Mucosa of descending colon (tissue), 3 donors: ENCODE measurements at places on chromosomes 1 and 21. TPM values are rescaled to one million over a fixed set of nuclear protein-coding genes. Genes with fewer than 3 reads are reported as not detected.

- DNase-seq = no peak
Measured at GRCh38 chr1:160942926-160943325, 11.7 kb downstream of the ITLN2 start.

The KCNQ4 gene
- total RNA-seq = 2.3 TPM

The LCE1F gene
- not detected for total RNA-seq

The ITLN2 gene
- total RNA-seq = not detected

DNA sequence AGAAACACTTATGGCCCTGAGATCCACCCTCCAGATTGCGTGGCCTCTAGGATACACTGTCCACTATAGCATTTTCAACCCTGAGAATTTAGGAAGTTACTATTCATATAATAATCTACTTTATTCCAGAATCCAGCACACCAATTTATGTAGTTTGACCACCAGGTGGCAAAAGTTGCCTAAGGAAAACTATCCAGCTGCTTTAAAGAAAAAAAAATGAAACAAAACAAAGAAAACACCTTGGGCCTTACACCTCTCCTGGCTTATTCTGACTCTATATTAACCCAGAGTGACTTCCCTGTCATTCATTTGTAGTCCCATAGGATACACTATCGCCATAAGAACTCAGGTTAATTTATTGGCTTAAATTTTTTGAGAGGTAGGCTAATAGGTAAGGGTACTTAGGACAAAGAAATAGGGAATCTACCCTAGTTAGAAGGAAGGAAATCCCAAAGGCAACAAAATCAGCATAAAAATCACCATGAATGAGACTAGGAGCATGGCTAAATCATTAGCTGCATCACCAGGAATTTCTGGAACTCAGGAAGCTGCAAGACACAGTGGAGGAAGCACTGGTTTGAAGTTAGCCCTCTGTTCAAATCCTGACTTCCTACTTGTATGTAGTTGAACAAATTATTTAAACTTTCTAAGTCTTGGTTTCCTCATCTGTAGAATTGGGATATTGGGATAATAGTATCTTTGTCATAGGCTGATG lies 107.5 kb downstream of the SPAG17 start:
- DNase-seq = peak; percentile 44

DNA sequence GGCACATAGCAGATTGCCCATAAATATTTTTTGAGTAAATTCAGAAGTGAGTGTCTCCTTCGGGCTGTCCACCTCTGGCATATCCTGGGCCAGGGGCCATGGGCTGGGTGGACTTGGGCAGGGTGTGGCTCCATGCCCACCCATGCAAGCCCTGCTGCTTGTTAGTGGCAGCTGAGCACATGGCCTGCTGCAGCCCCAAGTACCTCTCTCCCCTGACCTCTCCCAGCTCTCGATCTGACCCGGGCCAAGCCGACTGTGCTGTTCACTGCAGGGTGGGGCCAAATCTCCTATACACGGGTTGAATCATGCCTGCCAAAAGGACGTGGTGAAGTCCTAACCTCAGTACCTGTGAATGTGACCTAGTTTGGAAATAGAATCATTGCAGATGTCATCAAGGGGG lies 132.5 kb upstream of the C1orf174 start:
- no peak for DNase-seq

DNA sequence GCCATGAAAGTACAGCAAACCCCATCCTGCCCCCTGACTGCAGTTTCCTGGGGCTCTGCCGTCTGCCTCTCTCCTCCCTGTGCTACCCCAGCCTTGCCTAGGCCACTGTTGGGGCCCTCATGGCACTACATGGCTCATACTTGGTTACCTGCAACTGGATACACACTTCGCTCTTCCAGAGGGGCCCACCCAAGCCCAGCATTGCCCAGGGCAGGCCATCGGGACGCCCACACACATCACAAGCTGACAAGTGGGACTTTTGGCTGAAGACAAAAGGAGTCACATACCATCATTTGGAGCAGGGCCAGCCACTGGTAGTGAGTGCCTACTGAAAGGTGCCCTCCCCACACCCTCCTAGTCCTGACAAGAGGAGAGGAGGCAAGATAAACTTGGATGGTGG lies 82.8 kb downstream of the CD247 start:
- DNase-seq = no peak
